MCF 10A (cell line): ENCODE measurements at places on chromosomes 7 and 10. TPM values are rescaled to one million over a fixed set of nuclear protein-coding genes. Genes with fewer than 3 reads are reported as not detected.

DNA sequence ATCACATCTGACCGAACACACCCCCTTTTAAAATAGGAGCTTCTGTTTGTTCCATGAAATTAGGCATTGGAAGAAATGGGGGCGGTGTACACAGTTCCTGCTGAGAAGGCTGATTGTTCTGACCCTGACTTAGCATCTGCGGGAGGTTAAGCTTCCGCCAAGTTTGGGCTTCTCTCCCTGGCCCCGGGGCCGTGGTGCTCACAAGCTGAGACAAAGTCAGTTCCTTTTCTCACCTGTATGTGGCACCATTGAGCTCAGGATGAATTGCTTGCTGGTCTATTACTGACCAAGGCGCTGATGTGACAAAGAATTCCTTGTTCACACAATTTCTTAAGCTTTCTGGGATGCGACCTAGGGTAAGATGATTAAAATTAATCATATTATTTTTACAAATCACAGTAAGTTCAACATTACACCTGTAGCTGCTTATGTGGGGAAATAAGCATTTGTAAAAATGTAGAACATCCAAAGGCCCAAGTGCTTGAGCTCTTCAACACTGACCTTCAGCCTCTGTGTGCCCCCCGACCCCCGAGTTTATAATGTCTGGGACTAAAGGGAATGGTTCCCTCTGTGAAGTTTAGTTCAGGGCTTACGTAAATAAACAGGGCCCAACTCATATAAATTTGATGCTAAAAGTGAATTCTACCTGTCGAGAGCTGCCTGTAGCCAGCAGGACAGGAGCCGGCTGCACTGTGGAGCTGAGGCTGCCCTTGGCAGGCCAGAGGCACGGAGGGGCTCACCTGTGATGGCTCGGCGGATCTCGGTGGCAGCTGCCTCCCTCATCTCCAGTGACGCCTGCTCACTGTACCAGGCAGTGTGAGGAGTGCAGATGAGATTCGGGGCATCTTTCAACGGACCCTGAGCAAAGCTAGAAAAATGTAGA, 50.8 kb downstream of the ZRANB1 start:
- no peaks in the 10 kb centered on the region for H3K27me3 ChIP-seq
- H3K27ac ChIP-seq = no peak overlapping the region
- H3K4me3 ChIP-seq = no peak overlapping the region

DNA sequence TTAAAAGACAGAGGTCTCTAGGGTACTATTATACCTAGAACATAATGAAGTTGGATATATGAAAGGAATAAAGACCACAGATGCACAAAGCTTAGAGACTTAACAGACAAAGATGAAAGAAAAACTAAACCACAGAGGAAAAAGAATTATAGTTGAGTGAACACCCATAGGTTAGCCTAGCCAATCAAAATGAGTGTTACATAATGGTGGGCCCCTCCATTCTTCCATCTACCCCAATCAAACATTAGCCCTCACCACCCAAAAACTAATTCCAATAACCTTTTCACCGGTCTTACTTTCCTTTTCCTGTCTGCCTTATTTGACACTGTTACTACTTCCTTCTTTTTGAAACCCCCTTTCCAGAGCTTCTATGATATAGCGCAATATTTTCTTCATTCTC, 130.1 kb downstream of the ELMO1 start:
- no peaks in the 10 kb centered on the region for H3K36me3 ChIP-seq
- no peak overlapping the region for H3K27ac ChIP-seq
- H3K4me1 ChIP-seq = peaks cover 7% of the 10 kb centered on the region
- no peaks in the 10 kb centered on the region for H3K27me3 ChIP-seq
- H3K4me3 ChIP-seq = no peak overlapping the region

GRCh38 chr10:80382989-80383388, 25.4 kb upstream of the PRXL2A start:
- peak; percentile 57 for DNase-seq
- no peaks in the 10 kb centered on the region for H3K36me3 ChIP-seq
- no peak overlapping the region for H3K4me3 ChIP-seq
- H3K27ac ChIP-seq = no peak overlapping the region
- H3K4me1 ChIP-seq = peaks cover 5% of the 10 kb centered on the region
- H3K27me3 ChIP-seq = no peaks in the 10 kb centered on the region

- peak; percentile 8 for DNase-seq
- H3K27me3 ChIP-seq = no peaks in the 10 kb centered on the region
- no peaks in the 10 kb centered on the region for H3K36me3 ChIP-seq
- H3K4me3 ChIP-seq = no peak overlapping the region
- H3K4me1 ChIP-seq = peaks cover 32% of the 10 kb centered on the region
Measured at GRCh38 chr10:88849234-88849633, 2.4 kb downstream of the ANKRD22 start.

- no peaks in the 10 kb centered on the region for H3K4me1 ChIP-seq
- no peak overlapping the region for H3K4me3 ChIP-seq
- H3K27me3 ChIP-seq = peaks cover 40% of the 10 kb centered on the region
- peak; percentile 18 for DNase-seq
Measured at GRCh38 chr7:98509836-98510235, 107.2 kb upstream of the NPTX2 start.

- H3K27me3 ChIP-seq = no peaks in the 10 kb centered on the region
- no peak overlapping the region for H3K4me3 ChIP-seq
- peaks cover 4% of the 10 kb centered on the region for H3K36me3 ChIP-seq
- H3K4me1 ChIP-seq = no peaks in the 10 kb centered on the region
- H3K27ac ChIP-seq = no peak overlapping the region
Measured at GRCh38 chr7:154387252-154387651, 335.1 kb downstream of the DPP6 start.

DNA sequence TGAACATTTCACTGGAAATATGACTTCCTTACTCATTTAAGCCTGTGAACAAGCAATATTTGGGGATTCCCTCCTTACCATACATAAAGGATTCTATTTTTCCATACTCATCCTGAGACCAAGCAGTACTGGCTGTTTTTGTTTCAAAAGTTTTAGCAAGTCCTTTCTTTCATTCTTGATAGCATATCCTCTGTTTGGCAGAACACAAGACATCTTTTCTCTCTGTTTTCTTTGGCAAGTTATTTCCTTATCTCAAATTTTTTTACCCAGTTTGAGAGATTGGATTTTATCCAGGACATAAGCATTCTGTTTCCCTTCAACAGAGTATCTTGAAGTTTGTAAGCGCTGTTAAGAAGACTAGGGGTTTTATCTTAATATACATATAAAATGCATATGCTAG, 3.0 kb upstream of the WASL start:
- H3K36me3 ChIP-seq = no peaks in the 10 kb centered on the region
- no peaks in the 10 kb centered on the region for H3K27me3 ChIP-seq
- H3K4me3 ChIP-seq = peak overlapping the region; percentile 20

- DNase-seq = no peak
- H3K27ac ChIP-seq = no peak overlapping the region
- no peaks in the 10 kb centered on the region for H3K4me1 ChIP-seq
Measured at GRCh38 chr7:24392774-24393173, 108.8 kb downstream of the NPY start.

DNA sequence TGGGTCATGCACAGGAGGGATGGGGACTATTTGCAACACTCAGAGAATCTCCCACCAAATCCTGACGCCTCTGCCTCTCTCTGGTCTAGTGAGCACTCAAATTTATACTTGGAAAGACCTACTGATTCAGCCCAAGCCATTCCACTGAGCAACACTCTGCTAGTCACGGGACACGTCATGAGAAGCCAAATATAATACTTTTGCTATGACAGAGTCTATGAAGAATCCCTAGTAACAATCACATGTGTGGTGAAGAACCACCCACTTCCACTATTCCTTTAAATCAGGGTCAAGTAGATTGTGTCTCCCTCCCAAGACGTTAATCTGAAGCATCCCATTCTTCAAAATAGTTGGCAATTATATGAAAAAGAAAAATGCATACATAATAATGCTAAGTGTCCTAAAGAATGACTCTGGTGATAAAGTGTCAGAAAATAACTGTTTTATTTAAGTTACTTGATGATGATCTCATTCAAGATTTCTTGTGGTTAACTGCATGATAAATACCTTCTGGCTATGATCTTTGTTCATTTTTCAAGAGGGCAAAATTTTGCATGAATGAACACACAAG, 28.5 kb downstream of the CHCHD3 start:
- DNase-seq = peak; percentile 72
- H3K4me3 ChIP-seq = peak overlapping the region; percentile 43
- no peaks in the 10 kb centered on the region for H3K36me3 ChIP-seq
- peaks cover 35% of the 10 kb centered on the region for H3K4me1 ChIP-seq

- peaks cover 10% of the 10 kb centered on the region for H3K36me3 ChIP-seq
- H3K27ac ChIP-seq = peak overlapping the region; percentile 64
- H3K4me3 ChIP-seq = no peak overlapping the region
- peaks cover 19% of the 10 kb centered on the region for H3K4me1 ChIP-seq
- no peaks in the 10 kb centered on the region for H3K27me3 ChIP-seq
Measured at GRCh38 chr10:131928248-131929095, 27.7 kb downstream of the PPP2R2D start.

GRCh38 chr7:71442492-71443190, 310.7 kb downstream of the GALNT17 start:
- H3K36me3 ChIP-seq = no peaks in the 10 kb centered on the region
- no peak for DNase-seq
- H3K4me1 ChIP-seq = no peaks in the 10 kb centered on the region
- no peak overlapping the region for H3K27ac ChIP-seq
- no peak overlapping the region for H3K4me3 ChIP-seq

DNA sequence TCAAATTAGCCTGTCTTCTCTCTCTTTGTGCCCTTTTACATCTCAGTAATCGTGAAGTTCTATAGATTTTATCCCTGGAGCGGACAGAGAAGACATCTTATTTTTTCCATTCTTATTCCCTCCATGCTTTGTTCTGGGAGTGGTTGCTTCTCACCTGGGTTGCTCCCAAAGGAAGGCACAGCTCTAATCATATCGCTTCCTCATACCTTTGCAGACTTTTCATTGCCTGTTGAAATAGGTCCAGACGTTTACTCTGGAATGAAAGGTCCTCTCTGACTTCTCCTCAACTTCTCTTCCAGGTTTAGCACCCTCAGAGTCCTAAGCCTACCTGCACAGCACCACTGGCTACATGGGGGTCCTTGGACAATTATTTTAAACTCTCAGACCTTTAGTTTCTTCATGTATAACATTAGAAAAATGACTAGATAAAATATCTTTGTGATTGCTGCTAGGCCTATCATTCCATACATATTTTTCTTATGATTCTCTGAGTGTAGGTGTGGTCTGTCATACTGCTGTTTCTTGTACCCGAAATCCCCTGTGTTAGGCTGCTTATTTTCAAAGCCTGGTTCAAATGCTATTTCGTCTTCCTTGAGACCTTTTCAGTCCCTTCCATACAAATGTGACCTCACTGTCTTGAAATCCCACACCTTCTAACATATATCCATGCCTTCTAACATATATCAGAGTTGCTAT, 418.1 kb downstream of the GFRA1 start:
- H3K4me3 ChIP-seq = no peak overlapping the region
- no peaks in the 10 kb centered on the region for H3K36me3 ChIP-seq
- H3K27me3 ChIP-seq = no peaks in the 10 kb centered on the region
- H3K4me1 ChIP-seq = peaks cover 24% of the 10 kb centered on the region
- DNase-seq = peak; percentile 11
- peak overlapping the region; percentile 82 for H3K27ac ChIP-seq

DNA sequence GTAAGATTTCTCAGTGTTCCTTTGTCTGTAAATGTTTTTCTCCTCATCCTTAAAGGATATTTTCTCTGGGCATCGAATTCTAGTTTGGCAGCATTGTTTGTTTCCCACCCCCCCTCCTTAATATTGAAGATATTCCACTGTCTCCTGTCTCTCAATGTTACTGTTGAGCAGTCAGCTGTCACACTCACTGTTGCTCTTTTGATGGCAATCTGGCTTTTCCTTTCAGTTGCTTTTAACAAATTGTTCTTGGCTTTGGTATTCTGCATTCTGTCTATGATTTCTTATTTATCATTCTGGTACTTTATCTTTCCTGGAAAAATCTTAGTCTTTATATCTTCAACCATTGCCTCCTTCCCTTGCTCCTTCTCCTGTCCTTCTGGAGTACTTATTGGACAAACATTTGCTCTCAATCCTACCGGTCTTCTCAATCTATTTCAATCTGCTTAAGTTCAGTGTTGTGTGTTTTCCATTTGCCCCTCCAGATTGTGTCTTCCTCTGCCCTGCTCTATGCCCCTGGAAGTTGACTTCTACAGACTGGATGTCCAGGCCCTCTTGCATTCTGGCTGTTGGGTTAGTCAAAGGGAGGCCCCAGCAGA, 9.3 kb upstream of the GTPBP4 start:
- H3K36me3 ChIP-seq = peaks cover 12% of the 10 kb centered on the region
- no peaks in the 10 kb centered on the region for H3K27me3 ChIP-seq
- H3K4me1 ChIP-seq = no peaks in the 10 kb centered on the region
- DNase-seq = peak; percentile 16
- H3K27ac ChIP-seq = no peak overlapping the region

DNA sequence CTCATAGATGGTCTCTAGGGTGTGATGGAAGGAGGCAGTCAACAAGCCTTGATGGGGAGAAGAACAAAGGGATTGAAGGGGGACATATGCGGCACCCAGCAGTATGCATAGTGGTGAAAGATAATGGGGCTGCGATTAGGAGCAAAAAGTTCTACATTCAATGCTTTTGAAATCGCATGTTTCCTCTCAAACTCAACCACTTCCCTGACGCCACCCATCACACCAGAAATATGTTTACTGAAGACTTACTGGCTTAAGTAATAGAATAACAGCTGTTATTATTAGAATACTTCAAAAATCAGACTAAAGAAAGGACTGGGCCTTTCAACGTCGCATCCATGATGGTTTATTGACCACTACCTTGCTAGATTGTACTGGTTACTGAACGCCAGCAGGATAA, 31.5 kb downstream of the MKRN1 start:
- no peak overlapping the region for H3K4me3 ChIP-seq
- H3K36me3 ChIP-seq = peaks cover 3% of the 10 kb centered on the region
- no peak for DNase-seq
- H3K27ac ChIP-seq = no peak overlapping the region

- no peaks in the 10 kb centered on the region for H3K27me3 ChIP-seq
- DNase-seq = no peak
- H3K4me1 ChIP-seq = peaks cover 6% of the 10 kb centered on the region
- no peaks in the 10 kb centered on the region for H3K36me3 ChIP-seq
Measured at GRCh38 chr7:51213618-51214017, 103.0 kb downstream of the COBL start.

GRCh38 chr10:79046741-79047583, 21.8 kb upstream of the ZMIZ1 start:
- H3K36me3 ChIP-seq = no peaks in the 10 kb centered on the region
- no peak overlapping the region for H3K4me3 ChIP-seq
- peaks cover 13% of the 10 kb centered on the region for H3K27me3 ChIP-seq
- H3K4me1 ChIP-seq = peaks cover 11% of the 10 kb centered on the region
- no peak for DNase-seq

LLCFC1 gene
- not detected in 2 replicates for total RNA-seq

SAP25 gene
- 1.2 and 2.9 TPM in 2 replicates for total RNA-seq

PLOD3 gene
- total RNA-seq = 125 and 134 TPM in 2 replicates

NPSR1 gene
- not detected in 2 replicates for total RNA-seq

ZNF33A gene
- 20.7 and 23.5 TPM in 2 replicates for total RNA-seq

CH25H gene
- not detected in 2 replicates for total RNA-seq

OGDHL gene
- 0.22 and 0.28 TPM in 2 replicates for total RNA-seq

FLNC gene
- 0.28 and 0.44 TPM in 2 replicates for total RNA-seq

SERPINE1 gene
- total RNA-seq = 56.7 and 80.6 TPM in 2 replicates
